Activated CD4-positive, alpha-beta T cell treated with anti-CD3 and anti-CD28 coated beads for 48 hours (primary cell): ENCODE measurements at places on chromosomes 16 and 17.
A peak's percentile ranks its signal among the peaks of the same experiment; 100 is the strongest.

DNA sequence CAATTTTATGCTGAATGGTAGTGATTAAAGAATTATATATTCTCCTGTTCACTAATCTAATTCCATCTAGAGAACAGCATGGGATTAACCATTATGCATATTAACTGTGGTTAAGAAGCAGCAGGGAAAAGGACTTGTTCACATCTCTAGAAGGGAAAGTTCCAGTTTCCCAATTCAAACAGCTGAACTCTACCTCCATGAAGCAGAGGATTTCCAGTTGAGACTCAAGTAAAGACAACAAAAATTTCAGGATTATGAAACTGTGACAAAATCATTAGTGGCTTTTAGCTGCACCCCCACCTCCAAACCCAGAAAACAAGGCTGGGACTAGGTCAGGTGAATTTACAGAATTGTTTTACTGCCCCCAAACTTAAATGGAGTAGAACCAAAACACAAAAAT lies 73.6 kb downstream of the USP32 start:
- no peak for DNase-seq

GRCh38 chr17:29383686-29384085 lies 6.5 kb upstream of the TAOK1 start:
- no peak for DNase-seq

- no peak for DNase-seq
Observed at GRCh38 chr16:28304214-28304613, 11.9 kb downstream of the SBK1 start.

DNA sequence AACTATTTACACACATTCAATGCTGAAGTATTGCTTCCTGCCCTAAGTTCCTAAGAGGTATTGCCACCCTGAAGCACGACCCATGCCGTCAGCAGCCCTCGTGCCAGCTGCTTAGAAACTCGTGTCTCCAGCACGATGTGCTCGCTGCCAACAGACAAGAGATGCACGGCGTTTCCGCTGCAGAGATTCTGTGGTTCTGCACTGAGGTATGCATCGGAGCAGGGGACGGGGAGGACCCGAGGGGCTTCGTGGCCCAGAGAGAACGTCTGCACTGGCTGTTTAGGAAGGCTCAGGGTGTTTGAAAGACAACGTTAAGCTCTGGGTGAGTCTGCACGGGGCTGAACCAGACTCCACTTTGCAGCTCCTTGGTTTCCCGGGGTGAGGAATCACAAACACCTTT lies 82.7 kb upstream of the CREBBP start:
- peak; percentile 20 for DNase-seq
